ENCODE measurements at places on chromosomes 3 and 15.
A peak's percentile ranks its signal among the peaks of the same experiment; 100 is the strongest.

GRCh38 chr3:48088056-48088748, 72.0 kb upstream of the MAP4 start:
- peak; percentile 12 for DNase-seq

- no peak for DNase-seq
Observed at GRCh38 chr15:99439524-99439835, 126.3 kb upstream of the MEF2A start.

GRCh38 chr3:171933441-171933840, 90.3 kb downstream of the TMEM212 start:
- no peak for DNase-seq

DNA sequence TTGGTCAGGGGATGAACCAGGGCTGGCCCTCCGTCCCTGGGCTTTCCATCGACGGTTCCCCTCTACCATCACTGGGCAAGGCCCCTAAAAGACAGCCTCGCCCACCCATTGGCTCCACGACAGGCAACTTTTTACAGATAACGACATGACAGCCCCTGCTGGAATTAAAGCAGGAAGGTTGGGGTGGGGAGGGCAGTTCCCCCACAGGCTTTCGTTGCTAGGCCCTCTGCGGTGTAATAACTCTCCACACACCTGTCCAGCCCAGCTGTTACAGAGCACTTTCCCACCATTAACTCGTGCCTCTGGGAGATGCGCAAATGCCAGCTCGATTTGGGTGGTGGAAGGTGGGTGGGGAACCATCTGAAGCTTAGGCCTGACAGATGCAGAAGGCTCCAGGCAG, 264.2 kb upstream of the TLE3 start:
- no peak for DNase-seq

DNA sequence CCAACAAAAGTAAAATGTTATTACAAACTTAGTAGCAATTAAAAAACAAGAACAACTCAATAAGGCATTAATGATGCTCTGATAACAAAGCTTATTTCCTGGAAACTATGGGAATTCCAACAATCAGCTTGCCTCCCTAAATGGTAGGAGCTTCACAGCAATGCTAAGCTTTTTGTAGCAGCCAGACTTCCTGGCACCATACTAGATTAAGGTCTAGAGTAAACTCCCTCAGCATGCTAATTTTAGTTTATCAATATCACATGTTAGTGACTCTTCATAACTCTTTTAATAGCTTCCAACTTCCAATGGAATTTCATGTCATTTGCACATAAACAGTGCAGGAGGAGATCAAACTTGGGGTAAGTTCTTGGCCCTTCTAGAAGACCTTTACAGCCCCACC, 782.0 kb downstream of the MCTP2 start:
- DNase-seq: no peak

GRCh38 chr3:3288255-3288654, 108.8 kb upstream of the CRBN start:
- no peak for DNase-seq

- no peak for DNase-seq
Observed at GRCh38 chr3:87228316-87228715, 1.2 kb downstream of the CHMP2B start.

- DNase-seq: no peak
Observed at GRCh38 chr3:111694471-111694870, 99.3 kb upstream of the ZBED2 start.

DNA sequence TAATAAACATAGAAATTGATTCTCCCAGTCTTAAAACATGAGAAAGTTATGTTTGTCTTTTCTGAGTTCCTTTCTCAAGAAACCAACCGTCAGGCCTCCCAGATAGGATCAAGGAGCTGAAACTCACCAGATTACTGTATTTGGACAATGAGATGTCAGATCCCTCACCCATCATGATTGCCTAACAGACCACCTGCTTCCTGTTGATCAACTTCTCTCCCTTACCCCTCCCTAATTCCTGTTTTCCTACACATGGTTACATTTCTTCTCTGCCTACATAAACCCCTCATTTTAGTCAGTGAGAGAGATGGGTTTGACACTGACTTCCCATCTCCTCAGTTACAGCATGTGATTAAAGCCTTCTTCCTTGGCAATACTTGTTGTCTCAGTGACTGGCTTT, 917.5 kb downstream of the FHIT start:
- peak; percentile 20 for DNase-seq

DNA sequence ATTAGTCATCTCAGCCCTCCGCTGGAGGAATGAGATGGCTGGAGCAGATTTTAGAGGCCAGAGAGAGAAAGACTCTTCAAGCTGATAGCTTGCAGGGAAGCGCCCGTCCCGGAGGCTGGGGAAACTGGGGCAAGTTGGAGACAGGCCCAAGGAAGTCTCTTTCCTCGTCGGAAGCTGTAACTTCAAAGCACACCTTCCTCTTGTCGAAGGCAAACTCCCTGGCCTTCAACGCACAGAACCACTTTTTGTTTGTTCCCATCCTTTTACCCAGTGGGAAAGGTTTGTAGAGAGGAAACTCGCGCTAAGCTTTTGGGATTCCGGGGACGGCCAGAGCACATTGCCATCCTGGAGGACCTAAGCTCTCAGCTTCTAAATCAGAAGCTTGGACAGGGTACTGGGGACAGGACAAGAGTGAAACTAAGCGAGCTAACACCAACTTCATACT, 900 bp upstream of the EOMES start:
- no peak for DNase-seq

DNA sequence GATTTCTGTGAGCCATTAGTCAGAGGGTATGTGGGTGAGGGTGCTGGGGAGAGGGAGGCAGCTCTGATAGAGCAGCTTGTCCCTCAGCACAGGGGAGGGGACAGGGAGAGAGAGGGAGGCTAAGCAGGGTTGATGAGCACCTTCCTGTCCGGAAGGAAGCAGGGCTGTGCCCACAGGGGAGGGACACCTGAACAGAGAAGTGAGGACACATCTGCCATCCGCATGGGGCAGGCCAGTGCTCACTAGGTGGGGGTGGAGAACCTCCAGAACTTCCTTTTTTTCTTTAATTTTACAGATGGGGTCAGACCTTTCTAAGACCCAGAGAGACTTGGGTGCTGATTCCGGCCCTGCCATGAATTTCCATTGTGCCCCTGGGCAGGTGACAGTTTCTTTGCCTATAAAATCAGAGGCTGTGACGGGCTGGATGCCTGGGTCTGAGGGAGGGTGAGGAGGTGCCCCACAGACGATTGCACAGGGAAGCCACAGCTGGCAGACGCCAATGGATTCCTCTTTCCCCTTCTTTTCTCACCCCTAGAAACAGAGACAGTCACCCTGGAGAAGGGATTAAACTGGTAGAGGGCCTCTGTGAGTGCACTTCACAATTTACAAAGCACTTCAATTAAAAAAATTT, 4.1 kb upstream of the TGM5 start:
- DNase-seq: no peak

DNA sequence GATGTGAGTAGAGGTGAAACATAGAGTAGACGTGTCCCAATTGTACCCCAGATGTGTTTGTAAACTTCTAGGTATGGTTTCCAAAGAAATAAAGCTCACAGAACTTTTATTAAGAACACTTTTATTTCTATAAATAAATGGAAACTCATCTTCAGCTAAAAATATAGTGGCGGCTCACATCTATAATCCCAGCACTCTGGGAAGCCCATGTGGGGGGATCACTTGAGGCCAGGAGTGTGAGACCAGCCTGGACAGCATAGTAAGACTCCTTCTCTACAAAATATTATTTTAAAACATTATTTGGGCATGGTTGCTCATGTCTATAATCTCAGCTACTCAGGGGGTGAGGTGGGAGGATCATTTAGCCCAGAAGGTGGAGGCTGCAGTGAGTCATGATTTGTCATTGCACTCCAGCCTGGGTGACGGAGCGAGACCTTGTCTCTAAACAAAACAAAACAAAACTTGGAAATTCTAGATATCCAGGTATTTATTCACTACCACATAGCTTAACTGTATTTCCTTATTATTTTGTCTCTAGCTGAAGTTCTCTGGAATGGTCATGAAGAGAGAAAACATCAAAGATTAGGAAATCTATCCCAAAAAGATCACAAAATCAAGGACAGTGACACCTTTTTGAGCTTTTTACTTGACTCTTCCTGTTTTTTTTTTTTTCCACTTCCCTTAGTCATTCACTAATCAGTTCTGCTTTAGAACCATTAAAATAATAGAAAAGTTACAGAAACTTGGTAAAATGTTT, 258.1 kb downstream of the TIGIT start:
- DNase-seq: no peak

DNA sequence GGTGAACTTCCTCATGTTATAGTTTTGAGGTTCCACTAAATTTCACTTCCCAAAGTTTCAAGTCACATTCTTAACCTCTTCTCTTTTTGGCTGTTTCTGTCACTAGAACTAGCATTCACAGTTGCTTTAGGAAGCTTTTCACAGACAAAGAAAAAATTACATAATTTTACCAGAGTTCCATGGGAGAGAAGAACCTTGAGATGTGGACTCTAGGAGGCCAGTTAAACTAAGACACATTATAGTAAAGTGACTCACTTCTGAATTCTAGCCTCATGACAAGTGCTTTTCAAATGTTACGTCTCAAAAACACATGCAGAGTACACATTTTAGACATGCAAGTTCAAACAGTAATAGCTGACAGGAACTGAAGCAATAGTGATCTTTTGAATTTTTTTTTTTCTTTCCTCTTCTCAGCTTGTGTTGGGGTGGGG, 39.9 kb upstream of the LRTM1 start:
- DNase-seq: no peak

GRCh38 chr15:70286113-70286806, 188.5 kb upstream of the TLE3 start:
- no peak for DNase-seq

DNA sequence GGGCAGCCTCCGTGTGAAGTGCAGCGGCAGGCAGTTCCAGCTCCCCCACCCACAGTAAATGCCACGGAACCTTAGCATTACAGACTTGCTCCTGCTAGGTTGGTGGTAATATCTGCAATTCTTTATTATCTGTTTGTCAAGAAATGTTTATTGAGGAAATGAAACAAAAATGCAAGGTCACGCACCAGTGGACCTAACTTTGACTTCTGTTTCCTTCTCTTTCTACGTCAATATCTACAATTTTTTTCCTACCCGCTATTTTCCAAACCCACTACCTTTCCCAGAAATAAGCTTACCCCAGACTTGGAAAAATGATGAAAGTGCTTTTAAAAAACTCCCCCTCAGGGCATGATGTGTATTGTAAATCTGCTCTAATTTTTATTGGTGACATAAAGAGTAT, 18.9 kb downstream of the ILDR1 start:
- DNase-seq: no peak

- no peak for DNase-seq
Observed at GRCh38 chr3:25433106-25433505, 5.0 kb downstream of the RARB start.

DNA sequence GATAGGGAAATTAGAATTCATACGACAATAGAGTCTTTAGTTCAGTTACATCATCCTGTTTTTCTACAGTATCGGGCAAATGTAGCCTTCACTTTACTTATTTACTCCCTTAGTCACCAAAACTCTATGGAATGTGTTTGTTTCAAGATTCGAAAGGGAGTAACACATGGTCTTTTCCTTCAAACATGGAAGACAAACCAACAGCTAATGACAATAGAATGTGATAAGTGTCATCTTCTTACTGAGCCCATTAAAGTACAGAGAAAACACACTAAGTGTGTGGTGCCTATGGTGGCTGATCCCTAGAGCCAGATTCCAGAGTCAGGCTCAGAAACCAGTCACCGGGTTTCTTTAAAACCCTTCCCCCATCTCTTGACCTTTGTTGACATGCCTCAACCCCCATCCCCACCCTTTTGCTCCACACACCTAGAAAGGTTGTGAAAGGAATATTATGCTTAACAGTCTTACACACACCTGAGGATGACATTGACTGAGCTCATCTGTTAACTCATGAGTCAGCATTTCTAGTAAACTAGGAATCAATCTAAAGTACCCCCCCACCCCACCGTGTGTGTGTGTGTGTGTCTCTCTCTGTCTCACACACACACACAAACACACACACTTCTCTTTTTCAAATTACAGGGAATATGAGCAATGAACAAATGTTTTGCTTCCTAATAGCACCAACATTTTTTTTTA, 549.6 kb upstream of the CCDC54 start:
- no peak for DNase-seq

DNA sequence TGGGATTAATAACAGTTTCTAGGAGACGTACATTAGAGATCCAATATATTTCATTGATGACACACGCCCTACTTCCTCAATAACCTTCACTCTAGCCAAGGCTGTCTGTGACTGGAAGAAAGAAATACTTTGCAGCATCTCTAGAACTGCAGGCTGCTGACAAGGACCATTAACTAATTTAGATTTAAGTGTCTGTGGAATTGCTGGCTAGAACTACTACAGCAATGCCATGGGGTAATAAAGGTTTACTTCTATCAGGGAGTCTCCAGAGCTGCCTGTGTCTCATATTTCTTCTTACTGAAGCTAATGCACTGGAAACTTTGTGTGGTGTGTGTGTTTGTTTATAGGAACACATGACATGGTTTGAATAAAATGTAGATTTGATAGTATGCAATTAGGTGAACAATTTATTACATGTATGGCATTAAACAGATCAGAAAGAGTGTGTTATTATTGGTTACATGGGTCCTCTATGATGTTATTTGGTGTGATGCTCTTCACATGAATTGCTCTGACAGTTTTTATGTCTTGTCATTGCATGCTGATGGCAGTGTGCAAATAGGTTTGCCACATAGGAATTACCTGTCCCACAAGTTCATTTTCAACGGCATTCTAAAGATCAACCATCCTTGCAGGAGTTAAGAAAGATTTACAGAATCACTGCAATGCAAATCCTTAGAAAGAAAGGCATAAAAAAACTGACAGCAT, 916.2 kb upstream of the CADM2 start:
- no peak for DNase-seq

GRCh38 chr3:17905996-17906395, 163.6 kb upstream of the TBC1D5 start:
- no peak for DNase-seq

- no peak for DNase-seq
Observed at GRCh38 chr15:71788646-71789579, 21.4 kb upstream of the NR2E3 start.

DNA sequence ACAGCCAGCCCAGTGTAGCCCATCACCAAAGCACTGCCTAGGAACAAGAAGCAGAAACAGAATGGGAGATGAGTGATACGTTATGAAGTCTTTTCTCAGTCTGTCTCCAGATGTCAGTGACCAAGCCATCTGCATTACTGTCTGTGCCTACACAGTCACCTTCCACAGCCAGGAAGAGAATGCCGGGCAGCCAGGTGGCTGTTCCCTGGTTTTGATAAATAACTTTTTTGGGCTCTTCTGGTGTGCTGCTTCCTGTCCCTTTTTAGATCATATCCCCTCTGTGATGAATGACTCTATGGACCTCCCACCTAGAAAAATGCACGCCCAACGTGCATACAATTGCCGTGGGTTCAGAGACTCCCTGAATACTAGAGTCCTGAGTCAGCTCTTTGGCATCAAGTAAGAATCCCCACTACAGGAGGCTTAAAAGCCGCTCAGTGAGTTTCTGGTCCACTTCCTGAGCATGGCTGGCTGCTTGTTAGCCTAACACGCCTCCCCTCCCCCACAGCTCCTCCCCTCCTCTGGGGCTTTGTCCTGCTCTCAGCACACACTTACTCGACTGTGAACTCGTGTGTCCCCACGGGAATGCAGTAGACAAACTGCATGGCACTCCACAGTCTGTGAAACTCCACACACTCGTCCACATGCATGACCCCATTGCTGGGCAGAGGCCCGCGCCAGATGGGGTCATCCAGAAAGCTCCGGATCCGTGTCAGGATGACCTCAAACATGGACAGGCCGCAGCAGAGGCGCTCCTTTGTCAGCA, 34.7 kb downstream of the NIPA2 start:
- DNase-seq: no peak

GRCh38 chr3:167808910-167809309, 73.4 kb downstream of the SERPINI1 start:
- no peak for DNase-seq
